NCI-H187 (cell line): ENCODE measurements at places on chromosomes 5 and 9.

DNA sequence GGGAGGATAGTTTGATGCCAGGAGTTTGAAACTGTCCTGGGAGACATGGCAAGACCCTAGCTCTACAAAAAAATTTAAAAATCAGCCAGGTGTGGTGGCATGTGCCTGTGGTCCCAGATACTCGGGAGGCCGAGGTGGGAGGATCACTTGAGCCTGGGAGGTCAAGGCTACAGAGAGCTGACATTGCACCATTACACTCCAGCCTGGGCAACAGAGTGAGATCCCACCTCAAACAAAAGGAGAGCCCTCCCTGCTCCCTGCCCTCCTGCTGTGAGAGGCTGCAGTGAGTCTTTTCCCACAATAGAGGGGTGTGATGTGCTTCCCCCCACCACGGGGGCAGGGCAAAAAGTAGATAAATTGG is 10.1 kb upstream of the CCDC187 start:
- DNase-seq = no peak

- DNase-seq = no peak
These were observed 218.8 kb upstream of the IL12B start for GRCh38 chr5:159549046-159549445.

- DNase-seq = no peak
These were observed 26.7 kb upstream of the FSD1L start for GRCh38 chr9:105421154-105421553.

- DNase-seq = no peak
These were observed 56.7 kb downstream of the HSPA4 start for GRCh38 chr5:133108481-133108921.

DNA sequence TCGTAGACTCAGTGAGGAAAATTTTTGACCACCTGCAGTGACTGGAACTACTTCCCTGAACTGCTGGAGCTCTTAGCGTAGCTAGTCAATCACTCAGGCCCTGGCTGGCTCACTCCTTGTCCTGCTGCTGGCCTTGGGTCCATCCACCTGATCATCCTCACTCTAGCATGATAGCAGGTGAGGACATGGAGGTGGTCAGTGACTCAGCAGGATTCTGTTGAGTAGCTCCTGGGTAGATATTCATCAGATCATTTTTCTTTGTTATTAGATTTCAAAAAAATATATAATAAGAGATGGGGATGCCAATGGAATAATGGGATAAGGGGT is 25.0 kb upstream of the SEMA4D start:
- DNase-seq = no peak

- DNase-seq = no peak
These were observed 43.0 kb downstream of the ADAMTSL1 start for GRCh38 chr9:18516965-18517364.

DNA sequence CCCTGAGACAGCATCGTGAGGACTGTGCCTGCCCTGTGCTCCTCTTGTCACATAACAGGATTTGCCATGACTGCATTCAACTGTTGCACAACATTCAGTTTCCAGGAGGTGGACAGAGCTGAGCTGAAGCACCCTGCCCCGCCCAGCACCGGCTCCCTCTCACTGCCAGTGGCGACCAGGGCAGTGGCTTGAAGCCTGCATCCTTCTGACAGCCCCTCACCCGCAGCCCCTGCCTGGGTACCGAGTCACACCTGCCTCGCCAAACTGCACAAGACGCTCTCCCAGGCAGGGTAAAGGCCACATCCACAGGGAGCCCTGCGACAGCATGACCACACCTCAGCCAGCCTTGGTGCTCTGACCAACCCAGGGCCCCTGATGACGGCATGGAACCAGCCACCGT is 59.9 kb upstream of the ZNF354A start:
- DNase-seq = no peak
